G401 (cell line): ENCODE measurements at places on chromosomes 1 and 21.

GRCh38 chr1:225435957-225436392 is 8.1 kb upstream of the LBR start:
- DNase-seq, result no peak

- DNase-seq, result no peak
Measured at GRCh38 chr1:180366371-180367068, 135.9 kb downstream of the ACBD6 start.

GRCh38 chr1:160158031-160158430 is 6.6 kb downstream of the ATP1A4 start:
- no peak for DNase-seq

DNA sequence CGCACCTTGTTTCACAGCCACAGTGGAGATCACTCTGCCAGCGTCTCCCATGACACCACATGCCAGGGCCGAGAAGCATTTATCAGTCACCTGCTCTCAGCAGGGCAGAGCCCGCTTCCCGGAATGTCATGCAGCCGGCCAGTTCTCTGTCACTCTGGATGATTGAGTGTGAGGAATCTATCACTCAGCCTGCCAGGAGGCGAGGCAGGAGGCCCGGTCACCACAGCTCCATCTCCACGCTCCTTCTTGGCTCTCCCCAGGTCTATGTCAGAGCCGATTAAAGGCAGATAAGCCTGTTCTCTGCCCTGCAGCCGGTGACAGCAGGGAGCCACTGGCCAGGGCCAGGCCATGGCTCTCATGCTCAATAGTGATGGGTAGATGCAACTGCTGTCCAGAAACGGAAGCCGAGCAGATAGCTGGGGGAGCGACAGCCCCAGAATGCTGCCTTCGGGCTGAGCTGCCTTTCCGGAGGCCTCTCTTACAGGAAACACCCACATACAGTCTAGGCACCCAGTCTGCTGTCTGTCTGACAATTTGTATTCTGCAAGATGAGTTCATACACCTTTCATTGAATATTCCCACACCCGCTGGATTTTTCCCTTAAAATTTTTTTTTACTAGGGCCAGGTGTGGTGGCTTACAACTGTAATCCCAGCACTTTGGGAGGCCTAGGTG is 64.1 kb downstream of the ACTL8 start:
- DNase-seq, result peak; percentile 77

DNA sequence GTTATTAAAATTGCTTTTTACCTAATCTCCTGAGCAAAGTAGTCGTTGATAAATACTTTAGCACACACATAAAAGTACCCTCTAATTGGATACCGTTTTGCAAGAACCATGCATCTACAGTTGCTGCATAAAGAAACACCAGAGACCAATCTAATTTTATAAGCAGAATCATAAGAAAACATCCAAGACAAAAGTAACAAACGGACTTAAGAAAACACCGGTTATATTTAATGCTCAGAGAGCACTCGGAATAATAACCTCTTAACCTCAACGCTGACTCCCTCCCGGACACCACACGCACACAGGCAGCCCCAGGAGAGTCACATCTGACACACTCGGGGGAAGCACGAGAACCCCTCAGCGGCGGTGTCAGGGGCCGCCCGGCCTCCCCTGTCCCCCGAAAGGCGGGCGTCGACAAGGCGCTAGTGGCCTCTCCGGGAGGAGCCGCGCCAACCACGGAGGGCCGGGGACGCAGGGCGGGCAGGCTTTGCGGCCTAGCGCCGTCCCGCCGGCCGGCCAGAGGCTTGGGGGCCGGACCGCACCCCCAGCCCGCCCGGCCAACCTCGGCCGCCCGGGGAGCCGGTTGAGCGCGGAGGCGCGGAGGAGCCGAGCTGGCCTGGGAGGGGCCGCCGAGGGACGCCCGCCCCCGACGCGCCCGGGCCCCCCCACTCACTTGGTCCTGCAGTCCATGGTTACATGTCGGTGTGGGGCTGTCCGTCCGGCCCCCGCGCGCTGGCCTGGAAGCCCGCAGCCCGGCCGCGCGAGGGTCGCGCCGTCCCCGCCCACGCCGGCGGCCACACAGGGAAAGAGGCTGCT is 606 bp downstream of the DENND1B start:
- DNase-seq, result peak; percentile 23

DNA sequence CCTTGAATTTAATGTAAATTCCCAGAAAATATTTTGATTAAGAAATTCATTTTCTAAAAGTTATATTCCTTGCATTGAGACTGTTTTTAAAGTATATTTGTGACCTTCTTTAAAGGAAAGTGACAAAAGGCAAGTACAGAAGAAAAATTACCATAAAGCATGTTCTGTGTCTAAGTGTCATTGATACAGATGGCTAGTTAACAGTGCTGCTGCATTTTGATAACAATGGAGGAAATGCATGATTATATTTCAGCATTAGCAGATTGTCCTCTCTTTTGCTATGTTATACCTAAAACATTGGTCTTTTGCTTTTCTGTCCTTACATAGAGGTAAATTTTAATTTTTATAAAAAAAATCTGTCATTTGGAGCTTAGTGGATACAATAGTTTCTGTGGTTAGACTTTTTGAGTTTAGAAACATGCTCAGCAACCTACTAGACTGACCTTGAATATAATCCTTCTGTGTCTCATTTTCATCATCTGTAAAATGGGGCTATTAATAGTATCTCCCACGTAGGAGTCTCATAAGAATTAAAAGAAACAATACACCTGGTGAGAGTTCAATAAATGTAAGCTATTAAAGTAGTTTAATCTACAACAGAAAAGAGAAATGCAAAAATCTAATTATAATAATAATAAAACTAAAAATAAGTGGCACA is 51.1 kb upstream of the RGS21 start:
- no peak for DNase-seq

DNA sequence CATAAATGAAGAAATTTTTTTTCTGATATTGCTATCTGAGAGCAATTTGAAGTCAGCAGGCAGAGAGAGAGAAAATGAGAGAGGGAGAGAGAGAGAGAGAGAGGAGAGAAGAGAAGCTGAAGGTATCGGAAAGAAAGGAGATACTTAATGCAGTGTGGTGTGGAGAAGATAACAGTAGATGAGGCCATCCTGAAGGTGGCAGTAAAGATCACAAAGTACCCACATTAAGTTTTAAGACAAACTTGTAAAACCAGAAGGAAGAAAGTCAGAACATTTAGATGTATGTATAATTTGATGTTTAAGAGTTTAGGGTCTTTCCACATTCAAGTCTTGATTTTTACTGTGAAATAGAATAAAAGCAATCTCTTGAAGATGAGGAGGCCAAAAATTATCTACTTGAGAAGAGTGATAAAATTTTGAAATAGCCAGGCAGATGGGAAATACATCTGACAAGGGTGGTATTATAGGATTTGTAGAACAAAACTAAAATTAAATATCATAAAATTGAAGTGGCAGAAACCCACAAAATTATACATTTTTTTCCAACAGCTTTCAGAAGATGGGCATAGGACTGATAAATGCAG is 1753.4 kb downstream of the MRPL39 start:
- peak; percentile 20 for DNase-seq

DNA sequence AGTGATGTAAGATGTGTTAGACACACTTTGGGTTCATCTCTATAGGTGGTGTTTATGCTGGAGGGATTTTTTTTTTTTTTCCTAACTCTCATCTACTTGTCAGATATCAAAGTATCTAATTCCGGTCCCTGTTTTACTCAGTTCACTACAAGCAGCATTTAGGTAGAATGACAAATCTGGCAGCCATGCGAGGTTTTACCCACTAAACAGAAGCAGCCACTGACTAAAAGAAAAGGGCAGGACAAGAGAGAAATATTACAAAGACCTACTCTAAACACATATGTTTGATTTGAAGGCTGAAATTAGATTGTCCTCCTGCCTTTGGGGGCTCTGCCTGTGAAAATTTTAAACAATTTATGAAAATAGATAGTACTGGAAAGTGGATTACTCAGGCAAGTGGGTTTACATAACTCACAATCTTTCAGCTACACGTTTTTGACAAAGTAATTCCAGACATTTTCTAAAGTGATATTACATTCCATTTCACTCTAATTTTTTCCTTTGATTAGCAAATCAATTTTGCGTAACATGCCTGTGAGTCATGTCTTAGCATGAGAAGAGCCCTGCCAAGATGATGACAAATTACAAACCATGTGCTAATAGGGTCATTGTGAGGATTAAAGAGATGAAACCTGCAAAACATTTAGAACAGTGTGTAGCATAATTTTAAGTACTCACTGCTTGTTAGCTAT is 172.6 kb downstream of the PLA2G4A start:
- DNase-seq, result no peak

DNA sequence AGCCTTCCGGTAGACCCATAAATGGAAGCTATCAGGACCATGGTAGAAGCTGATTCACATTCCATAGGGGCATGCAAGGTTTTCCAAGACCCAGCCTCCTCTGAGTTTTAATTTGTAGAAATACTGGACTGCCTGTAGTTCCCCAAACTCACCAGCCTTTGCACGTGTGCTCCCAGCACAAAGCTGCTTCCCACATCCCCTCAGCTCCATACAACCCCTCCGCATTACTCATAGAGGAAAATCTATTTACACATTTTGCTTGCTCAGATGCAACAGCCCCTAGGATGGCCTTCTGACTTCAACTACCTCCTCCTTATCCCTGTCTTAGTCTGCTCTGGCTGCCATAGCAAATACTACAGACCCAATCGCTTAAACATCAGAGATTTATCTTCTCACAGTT is 336.2 kb downstream of the SETD4 start:
- DNase-seq, result no peak

DNA sequence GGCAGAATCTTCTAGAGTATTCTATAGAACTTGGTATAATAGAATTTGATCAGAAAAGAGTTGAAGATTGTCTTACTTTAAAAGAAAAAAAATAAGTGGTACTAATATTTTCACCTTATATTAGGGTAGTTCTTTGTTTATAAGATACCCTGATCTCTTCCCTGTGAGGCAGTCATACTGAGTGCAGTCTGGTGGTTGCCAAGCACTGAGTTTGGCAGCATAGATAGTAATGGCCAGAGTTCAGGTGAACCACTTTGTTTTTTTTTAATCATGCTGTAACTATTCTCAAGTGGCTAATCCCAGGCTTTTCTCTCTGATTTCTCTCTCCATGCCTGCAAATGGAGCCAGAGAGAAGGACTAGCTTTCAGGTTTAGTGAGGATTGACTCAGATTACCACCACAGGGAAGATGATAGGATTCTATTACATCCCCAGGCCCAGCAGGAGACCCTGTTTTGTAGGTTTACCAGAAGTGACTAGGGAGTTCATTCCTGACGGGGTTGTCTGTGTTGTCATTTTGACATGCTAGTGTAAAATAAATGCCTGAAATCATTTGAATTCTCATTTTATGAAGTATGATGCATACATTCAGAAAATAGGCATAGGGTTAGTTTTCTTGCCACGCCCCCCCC is 16.7 kb downstream of the KDM1A start:
- no peak for DNase-seq

DNA sequence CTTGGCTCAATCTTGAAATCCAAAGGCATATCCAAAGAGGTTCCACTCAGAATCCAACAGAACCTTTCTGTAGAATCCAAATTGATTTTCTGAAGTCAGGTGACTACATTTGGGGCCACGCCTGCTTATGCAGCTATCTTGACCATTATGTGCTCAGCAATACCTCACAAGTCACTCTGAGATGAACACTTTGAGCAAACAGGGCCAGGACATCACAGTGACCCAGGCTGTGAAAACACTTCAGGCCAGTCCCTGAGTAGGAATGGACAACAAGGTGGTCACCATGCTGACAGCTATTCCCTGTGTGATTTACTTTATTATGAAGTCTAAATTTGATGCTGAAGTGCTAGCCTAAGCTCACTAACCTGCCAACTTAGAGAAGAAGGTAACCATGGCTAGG is at the start of gene AKNAD1:
Gene AKNAD1 (minus strand): TSS at position 101 of the 400 bp plus-strand sequence. CDS start 4,430 bp downstream, outside the sequence.
- no peak for DNase-seq

GRCh38 chr1:48530727-48531351 is 58.8 kb upstream of the SPATA6 start:
- DNase-seq, result peak; percentile 27

GRCh38 chr1:19209439-19209989 is 552 bp downstream of the UBR4 start:
- DNase-seq, result peak; percentile 19

- no peak for DNase-seq
Measured at GRCh38 chr1:212254853-212255363, 30.3 kb upstream of the PPP2R5A start.

DNA sequence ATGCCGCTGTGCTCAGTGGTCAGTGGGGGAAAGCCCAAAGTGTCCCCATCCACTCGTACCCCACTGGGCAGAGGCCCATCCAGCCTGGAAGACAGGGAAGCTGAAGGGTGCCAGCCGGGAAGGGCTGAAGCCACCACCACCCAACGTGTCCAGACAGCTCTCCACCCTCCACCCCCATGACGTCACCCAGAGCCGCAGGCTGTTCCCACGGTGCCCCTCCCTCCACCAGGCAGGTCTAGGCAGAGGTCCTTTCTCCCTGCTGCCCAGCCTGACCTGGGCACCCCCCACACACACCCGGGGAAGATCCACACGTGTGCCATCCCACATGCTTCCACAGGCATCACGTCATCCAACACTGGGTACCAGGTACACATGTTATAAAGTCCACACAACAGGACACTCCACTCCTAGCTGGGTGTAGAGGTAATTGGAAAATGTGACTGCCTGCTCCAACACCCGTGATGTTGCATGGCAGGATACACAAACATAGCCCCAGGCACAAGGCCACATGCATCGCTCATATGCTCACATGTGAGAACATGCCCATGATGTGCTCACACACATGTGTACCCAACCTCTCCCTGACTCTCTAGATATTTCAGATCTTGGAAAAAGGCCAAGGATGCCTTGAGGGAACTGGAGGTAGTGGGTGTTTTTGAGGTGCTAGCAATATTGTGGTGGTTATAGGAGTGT is 5.1 kb upstream of the ARHGAP30 start:
- DNase-seq, result no peak
